ENCODE measurements at places on chromosomes 7 and 10.

DNA sequence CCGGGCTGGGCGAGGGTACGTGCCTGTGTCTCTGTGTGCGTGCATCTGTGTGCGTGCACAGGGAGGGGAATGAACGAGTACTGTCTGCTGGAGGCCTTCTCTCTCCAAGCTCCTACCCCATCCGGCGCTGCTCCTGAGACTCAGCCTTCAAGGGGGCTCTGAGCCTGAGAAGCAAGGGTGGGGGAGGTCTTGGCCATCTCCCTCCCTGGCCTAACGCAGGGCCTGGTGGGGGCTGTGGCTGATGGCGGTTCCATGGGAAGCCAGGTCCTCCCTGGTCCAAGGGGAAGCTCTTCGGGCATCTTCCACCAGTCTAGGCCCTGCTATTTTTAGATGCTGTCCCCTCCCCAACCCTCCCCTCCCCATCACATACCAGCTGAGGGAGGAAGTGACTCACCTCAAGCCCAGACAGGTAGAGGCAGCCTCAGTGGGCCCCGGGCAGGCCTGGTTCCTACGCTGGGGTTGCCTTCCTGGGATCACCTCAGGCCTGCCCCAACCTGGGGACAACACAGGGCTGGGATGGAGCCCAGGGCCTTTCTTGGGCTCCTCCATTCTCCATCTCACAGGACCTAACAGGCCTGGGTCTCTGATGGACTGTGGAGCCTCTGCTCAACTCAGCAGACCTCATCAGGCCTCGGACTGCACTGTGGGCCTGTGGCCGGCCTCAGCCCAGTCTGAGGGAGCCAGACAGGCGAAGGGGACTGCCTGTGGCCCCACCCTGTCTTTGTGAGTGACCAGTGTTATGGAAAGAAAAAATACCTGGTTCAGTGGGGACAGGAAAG, 32.2 kb downstream of the DNAJB12 start:
- no peak for DNase-seq

- DNase-seq: no peak
Observed at GRCh38 chr10:110212119-110213006, 5.0 kb downstream of the MXI1 start.

DNA sequence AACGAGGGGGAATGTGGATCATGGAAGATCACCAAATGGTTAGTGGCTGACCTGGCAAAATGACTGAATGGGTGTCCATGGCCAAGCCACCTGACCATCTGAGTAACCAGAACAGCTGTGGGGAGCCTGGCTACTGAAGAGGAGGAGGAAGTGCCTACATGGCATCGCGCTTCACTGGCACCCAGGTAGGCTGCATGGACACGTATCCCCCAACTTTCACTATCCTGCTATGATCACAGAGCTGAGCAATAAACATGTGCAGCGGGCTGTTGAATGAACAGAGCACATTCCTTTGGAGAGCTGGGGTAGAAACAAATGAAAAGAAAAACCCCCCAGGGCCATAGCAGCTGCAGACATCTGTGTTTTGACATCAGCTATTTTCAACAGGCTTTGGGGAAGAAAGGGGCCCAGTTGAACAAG, 6.5 kb downstream of the AKR1B1 start:
- no peak for DNase-seq

DNA sequence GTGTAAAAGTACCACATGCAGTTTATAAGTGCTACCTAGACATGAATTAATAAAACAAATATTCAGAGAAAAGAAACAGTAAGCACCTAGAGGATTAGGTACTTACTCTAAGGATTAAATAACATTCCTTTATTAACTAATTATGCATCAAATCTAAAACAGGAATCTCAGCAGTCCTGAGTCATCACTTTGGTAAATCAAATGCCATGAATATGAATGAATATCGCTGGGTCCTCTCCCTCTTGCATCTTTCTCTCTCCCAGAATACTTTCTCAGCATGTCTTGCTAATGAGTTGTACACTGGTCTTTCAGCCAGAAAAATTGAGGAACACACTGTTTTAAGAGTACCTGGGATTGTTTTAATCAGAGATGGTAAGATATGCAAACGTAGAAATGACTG, 225.5 kb upstream of the NFE2L3 start:
- no peak for DNase-seq

DNA sequence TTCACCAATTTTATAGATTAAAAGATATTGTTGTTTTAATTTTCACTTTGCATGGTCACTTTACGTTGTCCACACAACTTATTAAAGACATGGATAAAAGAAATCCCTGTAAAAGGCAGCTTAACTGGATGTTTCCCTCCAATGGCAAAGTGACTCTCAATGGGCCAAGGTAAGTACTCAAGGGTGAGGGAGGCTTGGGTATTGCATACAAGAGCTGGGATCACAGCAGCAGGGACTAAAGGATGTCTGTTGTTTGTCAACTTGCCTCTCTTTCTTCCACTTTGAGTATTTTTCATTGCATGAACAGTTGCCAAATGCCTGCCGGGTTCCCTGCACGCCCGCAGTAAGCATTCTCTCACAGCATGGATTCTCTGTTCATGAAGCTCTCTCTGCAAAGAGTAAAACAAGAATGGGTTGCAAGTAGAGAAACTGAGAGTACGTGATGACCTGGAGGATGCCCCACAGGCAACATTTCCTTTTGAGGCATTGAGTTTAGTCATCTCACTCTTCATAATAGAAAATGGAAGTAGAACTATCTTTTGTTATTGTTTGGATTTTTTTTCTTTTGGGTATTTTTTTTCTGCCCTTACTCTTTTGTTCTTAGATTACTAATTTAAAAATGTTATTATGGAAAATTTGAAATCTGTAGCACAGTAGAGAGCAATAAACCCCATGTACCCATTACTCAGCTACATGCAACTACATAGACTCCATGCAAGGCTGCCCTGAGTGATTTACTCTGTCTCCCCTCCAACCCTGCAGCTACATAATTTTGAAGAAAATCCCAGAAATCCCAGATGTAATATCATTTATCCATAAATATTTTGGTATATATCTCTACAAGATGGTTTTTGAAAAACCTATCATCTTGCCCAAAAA, 26.3 kb downstream of the GPR141 start:
- DNase-seq: no peak

GRCh38 chr7:45078125-45078681, 10.6 kb downstream of the NACAD start:
- DNase-seq: no peak

GRCh38 chr7:4634166-4634565, 47.9 kb upstream of the FOXK1 start:
- no peak for DNase-seq

DNA sequence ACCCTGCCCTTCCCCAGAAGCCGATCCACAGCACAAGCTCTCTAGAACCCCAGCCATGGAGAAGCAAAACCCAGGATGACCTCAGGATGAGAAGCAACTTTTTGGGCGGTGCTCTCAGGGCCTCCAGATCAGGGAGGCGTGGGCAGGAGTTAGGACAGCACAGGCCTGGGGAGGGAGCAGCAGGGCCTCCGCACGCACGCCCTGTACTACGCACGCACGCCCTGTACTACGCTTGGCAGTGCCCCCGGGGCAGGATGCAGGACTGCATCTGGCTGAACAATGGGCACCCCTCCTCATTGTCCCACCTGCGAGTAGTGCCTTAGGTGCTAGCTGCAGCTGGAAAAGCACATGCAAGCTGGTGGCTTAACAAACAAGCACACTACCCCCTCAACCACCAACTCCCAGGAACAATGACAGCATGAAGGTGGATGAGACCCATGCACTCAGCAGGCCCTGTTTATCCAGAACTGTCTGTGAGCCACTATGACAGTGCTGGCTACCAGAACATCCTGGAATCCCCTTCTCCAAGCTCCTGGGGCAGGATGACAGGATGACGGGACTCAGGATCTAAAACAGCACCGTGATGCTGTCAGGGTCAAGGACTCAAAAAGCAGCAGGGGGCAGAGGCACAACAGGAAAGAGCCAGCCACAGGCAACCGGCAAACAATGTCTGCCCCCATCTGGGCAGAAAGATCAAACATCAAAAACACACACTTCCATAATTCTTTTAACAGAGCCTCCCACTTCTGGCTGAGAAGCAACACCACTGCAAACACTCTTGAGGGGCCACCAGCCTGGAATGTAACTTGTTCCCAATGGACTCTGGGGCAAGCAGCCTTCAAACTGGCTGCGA, 11.8 kb downstream of the PODXL start:
- DNase-seq: no peak

DNA sequence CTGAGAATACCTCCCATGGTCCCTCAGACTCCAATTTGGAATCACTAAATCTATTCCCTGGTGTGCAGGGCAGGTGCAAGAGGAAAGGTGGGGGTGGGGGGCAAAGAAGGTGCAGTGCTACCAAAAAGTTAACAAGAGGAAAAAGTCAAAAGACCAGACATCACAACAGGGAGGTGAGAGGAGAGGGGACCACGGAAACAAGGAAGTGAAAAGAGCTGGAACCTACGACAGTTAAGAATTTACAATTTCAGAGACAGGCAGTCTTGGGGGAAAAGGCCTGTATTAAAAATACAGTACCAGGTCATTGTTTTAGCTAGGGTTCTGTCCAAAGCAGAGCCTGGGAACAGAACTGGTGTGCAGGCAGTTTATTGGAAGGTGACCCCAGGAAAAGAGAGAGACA, 14.6 kb downstream of the ITGB1 start:
- no peak for DNase-seq

- DNase-seq: no peak
Observed at GRCh38 chr7:85061456-85061855, 125.4 kb downstream of the SEMA3D start.

DNA sequence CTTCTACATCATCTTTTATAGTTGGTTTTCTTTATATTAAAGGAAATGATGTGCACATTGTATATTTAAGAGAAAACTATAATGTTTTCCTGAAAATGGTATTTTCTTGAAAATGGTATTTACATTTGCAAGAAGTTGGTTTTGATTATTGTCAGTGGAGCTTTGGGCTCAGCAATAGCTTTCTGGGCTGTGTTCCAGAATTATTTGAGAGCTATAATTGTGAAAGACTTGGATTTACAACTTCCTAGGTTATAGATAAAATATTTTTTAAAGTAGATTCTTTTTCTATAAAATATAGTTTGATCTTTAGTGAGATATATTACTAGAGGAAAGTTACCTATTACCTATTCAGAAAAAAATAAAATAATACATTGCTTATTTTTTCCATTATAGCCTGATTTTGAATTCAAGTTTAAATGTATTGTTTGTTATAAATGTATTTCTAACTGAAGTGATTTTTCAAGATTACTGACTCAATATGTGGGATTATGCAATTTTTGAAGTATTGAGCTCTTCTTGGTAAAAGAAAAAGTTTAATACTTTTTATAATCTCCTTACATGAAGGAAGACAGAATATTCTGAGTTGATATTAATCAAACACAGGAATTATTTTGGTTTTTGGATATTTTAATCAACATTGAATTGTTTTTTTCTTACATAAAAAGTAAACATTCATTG, 20.2 kb downstream of the GNAI1 start:
- no peak for DNase-seq

DNA sequence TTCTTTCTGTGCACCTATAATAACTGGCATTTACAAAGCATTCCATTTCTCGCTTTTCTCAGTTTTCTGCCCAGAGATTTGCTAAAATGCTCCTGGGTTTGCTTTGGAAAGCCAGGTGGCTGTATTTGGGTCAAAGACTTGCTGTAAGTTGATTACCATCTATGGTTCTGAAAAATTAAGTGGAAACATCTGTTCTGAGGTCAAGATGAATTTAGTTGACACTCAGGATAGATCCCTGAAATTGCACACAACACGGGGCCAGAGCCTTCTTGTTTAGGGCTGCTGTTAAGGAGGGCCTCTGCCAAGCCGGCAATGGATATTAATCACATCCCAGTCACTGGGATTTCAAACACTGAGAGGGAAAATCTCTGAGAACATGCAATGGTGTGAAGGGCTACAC, 111.6 kb upstream of the GLI3 start:
- no peak for DNase-seq

DNA sequence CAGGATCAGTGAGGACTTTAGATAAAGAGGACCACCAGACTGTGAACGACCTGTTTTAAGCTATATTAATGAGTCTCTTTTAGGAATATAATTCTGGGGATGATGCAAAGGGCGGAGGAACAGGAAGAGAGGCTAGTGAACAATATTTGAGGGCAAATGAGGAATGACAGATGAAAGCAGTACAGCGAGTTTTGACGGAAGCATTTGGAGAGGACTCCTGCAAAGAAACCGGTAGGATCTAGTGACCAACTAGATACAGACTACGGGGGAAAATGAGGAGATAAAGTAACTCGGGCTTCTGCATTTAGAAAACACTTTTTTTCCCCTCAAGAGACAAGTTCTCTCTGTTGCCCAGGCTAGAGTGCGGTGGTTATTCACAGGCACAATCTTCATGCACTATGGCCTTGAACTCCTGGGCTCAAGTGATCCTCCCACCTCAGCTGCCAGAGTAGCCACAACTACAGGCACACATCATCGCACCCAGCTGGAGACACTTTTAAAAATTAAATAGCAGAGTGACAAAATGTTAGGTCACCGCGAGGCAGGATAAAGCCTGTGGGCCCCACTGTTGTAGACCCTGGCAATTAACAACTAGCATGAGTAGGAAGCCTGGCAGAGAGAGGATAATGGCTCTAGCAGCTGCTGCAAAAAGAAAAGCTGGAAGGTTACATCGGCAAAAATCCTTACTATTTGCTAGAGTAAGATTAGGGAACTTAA, 143.2 kb downstream of the SRPK2 start:
- no peak for DNase-seq

- DNase-seq: no peak
Observed at GRCh38 chr10:62617652-62618051, 186.9 kb upstream of the ADO start.

DNA sequence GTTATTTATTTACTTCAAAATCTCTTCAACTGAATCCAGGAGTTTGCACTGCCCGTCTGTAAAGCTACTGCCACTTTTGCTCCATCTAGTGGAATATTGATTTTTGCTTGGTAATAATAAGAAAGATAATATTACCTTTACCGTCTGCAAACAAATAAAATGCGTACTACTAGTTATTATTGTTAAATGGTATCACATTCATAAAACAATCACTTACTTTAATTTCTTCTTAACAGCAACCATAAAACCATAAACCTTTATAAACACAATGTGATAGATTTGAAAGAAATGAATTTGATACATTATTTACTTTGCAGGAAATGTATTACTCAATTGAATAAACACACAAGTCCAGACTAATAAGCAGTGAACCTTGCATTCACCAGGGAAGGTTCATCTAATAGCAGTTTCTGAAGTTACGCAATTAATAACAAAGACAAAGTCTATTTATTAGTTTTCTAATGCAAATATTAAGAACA, 6.4 kb downstream of the AGMO start:
- DNase-seq: no peak

GRCh38 chr10:47022311-47023131, 111.3 kb downstream of the PTPN20 start:
- DNase-seq: no peak

Data from NCI-H510A (cell line).